ENCODE measurements at places on chromosomes 12 and 14. TPM values are rescaled to one million over a fixed set of nuclear protein-coding genes. Genes with fewer than 3 reads are reported as not detected.

MAP3K9 gene
- total RNA-seq, result 14.0 TPM

SLC6A13 gene
- total RNA-seq, result not detected

UBR7 gene
- 19.1 TPM for total RNA-seq

SLC2A14 gene
- 0.31 TPM for total RNA-seq

FAM222A gene
- total RNA-seq, result 0.73 TPM

PARPBP gene
- total RNA-seq, result 2.7 TPM

TSHR gene
- total RNA-seq, result not detected

ANAPC7 gene
- 104 TPM for total RNA-seq

SLC6A12 gene
- total RNA-seq, result 1.2 TPM

DUSP6 gene
- total RNA-seq, result 88.7 TPM

TNS2 gene
- 198 TPM for total RNA-seq

CNTN1 gene
- total RNA-seq, result 11.7 TPM

SLC10A1 gene
- total RNA-seq, result 0.23 TPM

SRRM4 gene
- not detected for total RNA-seq

SERPINA1 gene
- total RNA-seq, result 13.8 TPM

GUCY2C gene
- total RNA-seq, result not detected

SLC5A8 gene
- not detected for total RNA-seq

SMOC1 gene
- 23.3 TPM for total RNA-seq

AICDA gene
- total RNA-seq, result not detected

APOF gene
- total RNA-seq, result not detected

PKP2 gene
- 25.3 TPM for total RNA-seq

PIGH gene
- total RNA-seq, result 29.8 TPM
